ENCODE measurements at places on chromosomes 11 and 22.

DNA sequence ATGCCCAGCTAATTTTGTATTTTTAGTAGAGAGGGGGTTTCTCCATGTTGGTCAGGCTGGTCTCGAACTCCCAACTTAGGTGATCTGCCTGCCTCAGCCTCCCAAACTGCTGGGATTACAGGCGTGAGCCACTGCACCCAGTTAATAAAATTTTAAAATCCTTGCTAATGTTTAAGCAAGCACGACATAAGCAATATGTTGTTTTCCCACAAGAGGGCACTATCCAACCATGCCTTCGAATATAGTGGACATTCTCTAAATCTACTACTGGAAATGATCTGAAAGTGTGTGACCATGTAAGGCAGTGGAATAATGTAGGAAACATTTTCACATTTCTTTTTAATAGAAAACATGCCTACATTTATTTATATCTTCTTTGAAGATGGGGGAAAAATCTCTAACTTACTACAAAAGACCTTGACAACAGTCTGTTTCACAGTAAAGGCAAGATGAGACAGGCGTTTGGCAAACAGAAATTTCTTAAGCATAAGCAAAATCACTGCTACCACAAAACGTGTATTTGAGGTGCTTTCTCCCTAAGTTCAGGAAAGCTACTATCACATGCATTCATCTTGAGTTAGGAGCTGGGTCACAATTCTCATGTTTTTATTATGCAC lies 38.2 kb downstream of the PITPNB start:
- no peak overlapping the region for H3K27ac ChIP-seq
- H3K4me1 ChIP-seq, result peaks cover 3% of the 10 kb centered on the region
- no peak for DNase-seq
- no peaks in the 10 kb centered on the region for H3K27me3 ChIP-seq
- H3K4me3 ChIP-seq, result no peak overlapping the region
- peaks cover 18% of the 10 kb centered on the region for H3K36me3 ChIP-seq

DNA sequence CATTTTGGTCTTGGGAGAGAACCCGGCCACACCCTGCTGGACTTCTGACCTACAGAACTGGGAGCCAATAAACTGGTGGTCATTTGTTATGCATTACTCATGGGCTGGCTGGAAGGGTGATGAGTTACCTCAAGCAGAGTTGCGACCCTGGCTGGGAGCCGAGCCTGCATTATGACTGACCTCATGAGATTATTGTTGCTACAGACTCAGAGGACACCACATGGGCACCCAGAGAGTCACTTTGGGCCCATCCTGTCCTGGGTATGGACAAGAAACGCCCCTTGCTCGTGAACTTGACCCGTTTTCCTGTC lies 531.7 kb downstream of the TBC1D22A start:
- no peak for DNase-seq
- no peaks in the 10 kb centered on the region for H3K4me1 ChIP-seq
- no peak overlapping the region for H3K27ac ChIP-seq
- H3K36me3 ChIP-seq, result no peaks in the 10 kb centered on the region
- H3K27me3 ChIP-seq, result no peaks in the 10 kb centered on the region
- H3K4me3 ChIP-seq, result no peak overlapping the region

DNA sequence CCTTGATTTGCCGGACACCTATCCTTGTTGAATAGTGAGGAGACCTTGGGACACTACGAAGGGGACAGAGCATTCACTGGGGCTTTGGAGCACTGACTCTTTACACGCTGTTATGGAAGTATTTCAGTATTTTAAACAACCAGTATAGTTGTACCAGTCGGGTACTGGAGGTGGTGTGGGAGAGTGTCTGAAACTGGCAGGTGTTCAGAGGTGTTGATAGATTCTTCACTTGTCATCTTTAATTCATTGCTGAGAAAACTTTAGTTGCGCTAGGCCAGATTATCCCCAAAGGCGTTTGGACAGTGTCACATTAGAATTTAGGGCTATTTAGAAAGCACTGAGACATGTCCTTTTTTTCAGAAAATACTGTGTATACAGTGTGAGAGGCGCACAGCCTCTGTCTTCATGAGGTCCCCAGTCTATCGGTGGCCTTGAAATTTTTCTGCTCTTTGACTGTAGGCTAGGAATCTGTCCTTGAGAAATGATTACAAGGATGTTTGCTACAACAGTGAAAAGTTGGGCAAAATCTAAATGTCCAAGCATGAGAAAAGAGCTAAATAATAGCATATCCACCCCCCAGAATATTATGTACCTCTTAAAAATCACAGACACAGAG lies 69.7 kb downstream of the TEAD1 start:
- no peak overlapping the region for H3K4me3 ChIP-seq
- H3K36me3 ChIP-seq, result no peaks in the 10 kb centered on the region
- H3K4me1 ChIP-seq, result no peaks in the 10 kb centered on the region
- no peak for DNase-seq

DNA sequence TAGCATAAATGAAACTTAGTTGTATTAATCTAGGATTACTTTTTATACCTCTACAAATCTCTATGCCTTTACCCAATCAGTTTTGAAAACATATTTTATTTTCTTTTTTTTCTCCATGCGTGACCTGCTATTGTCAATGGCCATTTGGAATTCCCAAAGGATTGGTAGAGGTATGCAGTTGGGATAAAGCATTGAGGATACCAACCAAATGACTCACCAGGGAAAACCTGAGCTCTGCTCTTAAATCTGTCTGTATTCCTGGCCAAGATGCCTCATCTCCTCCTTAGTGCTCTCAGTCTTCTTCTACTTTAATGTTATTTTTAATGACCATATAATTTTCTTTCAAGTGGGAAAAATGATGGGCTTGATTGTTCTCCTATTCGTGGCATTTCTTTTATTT lies 61.9 kb downstream of the EHF start:
- H3K36me3 ChIP-seq, result no peaks in the 10 kb centered on the region
- H3K27me3 ChIP-seq, result no peaks in the 10 kb centered on the region
- H3K27ac ChIP-seq, result no peak overlapping the region
- no peak overlapping the region for H3K4me3 ChIP-seq

- H3K27ac ChIP-seq, result no peak overlapping the region
- H3K36me3 ChIP-seq, result no peaks in the 10 kb centered on the region
Measured at GRCh38 chr11:128042290-128042751, 545.0 kb downstream of the ETS1 start.

- H3K4me3 ChIP-seq, result no peak overlapping the region
- H3K36me3 ChIP-seq, result no peaks in the 10 kb centered on the region
- H3K27ac ChIP-seq, result no peak overlapping the region
- peaks cover 82% of the 10 kb centered on the region for H3K27me3 ChIP-seq
- no peak for DNase-seq
Measured at GRCh38 chr11:115500547-115501501, 3.4 kb downstream of the CADM1 start.

Data from CD4-positive, alpha-beta T cell (primary cell).